Activated T-cell treated with anti-CD3 and anti-CD28 coated beads, Interleukin-2, amount 50 U/mL, for 48 hours (primary cell): ENCODE measurements at places on chromosomes 6 and 20.

DNA sequence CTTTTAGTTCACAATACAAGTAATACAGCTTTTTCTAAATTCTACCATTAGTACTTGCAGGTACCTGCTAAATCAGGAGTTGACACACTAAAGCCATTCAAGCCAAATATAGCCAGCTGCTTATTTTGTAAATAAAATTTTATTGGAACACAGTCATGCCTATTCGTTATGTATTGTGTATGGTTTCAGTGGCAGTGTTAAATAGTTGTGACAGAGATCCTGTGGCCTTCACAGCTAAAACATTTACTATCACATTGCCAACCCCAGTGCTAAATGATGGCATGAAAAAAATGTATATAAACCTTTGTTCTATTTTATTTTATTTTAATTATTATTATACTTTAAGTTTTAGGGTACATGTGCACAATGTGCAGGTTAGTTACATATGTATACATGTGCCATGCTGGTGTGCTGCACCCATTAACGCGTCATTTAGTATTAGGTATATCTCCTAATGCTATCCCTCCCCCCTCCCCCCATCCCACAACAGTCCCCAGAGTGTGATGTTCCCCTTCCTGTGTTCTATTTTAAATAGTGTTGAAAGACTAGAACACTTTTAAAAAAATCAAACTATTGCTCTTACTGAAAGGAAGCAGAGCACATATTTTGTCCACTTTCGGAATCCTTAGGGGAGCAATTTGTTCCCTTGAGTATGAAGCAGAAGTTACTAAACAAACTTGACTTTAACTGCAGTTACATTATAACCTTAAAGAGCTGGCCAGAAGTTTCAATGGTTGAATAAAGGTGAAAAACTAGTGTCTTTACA lies 115.7 kb downstream of the PRIM2 start:
- no peak for DNase-seq

- DNase-seq, result no peak
Measured at GRCh38 chr20:13220904-13221297, at the start of gene ISM1. Gene ISM1 (plus strand): TSS chr20:13221274. CDS start chr20:13221777, 503 bp downstream.

DNA sequence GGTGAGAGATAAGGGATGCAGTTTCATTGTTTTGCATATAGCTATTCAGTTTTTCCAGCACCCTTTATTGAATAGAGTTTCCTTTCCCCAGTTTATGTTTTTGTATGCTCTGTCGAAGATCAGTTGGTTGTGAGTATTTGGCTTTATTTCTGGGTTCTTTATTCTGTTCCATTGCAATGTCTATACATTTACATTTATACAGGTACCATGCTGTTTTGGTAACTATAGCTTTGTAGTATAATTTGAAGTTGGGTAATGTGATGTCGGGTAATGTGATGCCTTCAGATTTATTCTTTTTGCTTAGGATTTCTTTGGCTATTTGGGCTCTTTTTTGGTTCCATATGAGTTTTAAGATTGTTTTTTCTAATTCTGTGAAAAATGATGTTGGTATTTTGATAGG lies 61.8 kb downstream of the NCOA7 start:
- DNase-seq, result no peak

- DNase-seq, result no peak
Measured at GRCh38 chr6:37530297-37530696, 30.6 kb upstream of the CCDC167 start.

- no peak for DNase-seq
Measured at GRCh38 chr6:30020626-30021025, 40.4 kb upstream of the POLR1H start.
